Kidney glomerular epithelial cell (primary cell): ENCODE measurements at places on chromosomes 5 and 9.

DNA sequence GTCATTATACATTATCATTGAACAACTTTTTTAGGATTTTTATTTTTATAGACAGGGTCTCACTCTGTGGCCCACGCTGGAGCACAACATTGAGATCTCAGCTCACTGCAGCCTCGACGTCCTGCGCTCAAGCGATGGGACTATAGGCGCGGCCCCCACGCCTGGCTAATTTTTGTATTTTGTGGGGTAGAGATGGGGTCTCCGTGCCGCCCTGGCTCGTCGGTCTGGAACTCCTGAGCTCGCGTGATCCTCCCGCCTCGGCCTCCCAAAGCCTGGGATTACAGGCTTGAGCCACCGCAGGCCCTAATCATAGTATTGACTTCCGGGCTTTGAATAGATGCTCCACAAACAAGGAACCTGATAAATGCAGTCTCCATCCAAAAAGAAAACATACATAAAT lies 1.4 kb upstream of the EDF1 start:
- no peak for DNase-seq

DNA sequence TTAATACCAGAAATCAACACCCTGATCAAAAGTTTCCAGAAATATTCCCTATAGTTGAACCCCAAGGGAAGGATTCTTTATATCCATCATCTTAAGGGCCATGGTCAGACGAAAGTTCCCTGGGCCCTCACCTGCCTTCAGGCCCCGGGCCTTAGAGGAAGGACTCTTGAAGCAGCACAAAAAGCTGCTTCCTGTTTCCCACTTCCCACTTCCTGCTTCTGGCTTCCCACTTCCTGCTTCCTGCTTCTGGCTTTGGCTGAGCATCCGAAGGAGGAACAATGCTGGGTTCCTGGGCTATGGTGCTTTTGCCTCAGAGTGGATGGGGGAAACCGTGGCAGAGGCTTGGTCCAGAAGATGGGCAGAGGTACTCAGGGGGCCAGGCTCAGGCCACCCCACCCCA lies 25.8 kb upstream of the DAP start:
- DNase-seq: no peak

DNA sequence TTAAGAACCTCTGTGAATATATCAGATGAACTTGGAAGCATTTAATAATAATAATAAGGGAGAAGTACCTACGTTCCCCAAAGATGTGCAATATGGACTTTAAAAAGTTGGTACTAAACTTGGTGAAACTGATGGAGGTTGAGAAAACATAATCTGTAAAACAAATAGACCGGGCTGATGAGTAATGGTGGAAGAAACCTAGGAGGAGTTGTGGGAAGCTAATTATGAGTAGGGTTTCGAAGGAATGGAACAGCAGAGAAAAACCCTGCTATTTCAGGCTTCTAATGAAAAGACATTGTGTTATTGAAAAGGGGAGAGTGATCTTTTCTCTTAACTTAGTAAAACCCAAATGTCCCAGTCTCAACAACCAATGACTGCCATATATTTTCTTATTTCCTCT lies 229.3 kb downstream of the PCSK1 start:
- peak; percentile 11 for DNase-seq

- no peak for DNase-seq
Measured at GRCh38 chr5:7802855-7803254, 48.1 kb downstream of the CFAP90 start.

- peak; percentile 50 for DNase-seq
Measured at GRCh38 chr9:87678650-87679355, 47.1 kb upstream of the CTSL start.

- DNase-seq: no peak
Measured at GRCh38 chr5:502325-503079, 21.7 kb downstream of the SLC9A3 start.

- peak; percentile 11 for DNase-seq
Measured at GRCh38 chr9:123686131-123686828, 243.6 kb downstream of the DENND1A start.

DNA sequence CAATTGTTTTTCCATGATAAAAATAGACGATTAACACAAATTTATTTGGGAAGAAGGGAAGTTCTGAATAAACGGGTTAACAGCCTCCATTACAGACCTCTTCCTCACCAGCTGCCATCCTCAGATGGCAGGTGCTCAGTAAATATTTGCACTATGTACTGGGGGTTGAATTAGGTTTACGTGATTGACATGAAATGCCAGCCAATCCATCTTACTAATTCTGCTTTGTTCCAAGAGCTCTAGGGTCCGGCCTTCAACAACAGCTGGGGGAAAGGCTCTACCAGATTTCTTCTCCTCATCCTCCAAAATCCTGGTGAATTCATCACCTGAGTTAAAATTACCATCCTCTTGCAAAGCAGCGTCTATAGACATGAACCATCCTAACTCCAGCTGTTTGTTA lies 104.6 kb downstream of the MTX3 start:
- no peak for DNase-seq

GRCh38 chr9:114390952-114391351 lies 3.2 kb upstream of the AKNA start:
- no peak for DNase-seq

GRCh38 chr5:88660947-88661805 lies 221.8 kb downstream of the MEF2C start:
- peak; percentile 47 for DNase-seq

- no peak for DNase-seq
Measured at GRCh38 chr5:139759219-139759721, 36.3 kb upstream of the PSD2 start.

GRCh38 chr5:112649882-112650281 lies 87.8 kb upstream of the APC start:
- no peak for DNase-seq

- DNase-seq: no peak
Measured at GRCh38 chr5:115424446-115424845, 120.1 kb downstream of the FEM1C start.

DNA sequence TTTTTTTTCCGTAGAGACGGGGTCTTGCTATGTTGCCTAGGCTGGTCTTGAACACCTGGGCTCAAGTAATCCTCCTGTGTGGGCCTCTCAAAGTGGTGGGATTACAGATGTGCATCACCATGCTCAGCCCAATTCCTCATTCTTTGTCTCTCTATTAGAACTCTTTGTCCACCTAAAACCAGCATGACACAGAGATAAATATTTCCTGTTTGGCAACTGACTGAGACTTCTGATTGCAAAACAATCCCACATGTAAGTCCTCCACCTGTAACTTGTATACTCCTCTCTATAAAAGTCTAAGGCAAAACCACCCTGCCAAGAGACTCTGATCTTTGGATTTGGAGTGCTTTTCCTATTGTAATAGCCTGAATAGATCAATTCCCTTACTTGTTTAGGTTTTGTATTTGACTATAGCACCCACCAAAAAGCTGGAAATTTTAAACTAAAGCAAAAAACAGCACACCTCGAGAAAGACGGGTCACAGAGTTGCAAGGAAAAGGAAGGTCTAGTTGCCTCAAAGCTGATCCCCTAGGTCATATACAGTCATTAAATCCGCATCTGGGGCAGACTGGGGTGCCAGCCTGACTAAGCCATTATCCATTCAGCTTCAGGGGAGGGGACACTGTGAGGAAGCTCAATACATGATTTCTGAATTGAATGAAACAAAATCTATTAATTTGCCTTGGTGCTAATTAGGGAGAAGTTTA lies 13.5 kb upstream of the KIF27 start:
- DNase-seq: no peak

GRCh38 chr5:75281716-75282465 lies 45.2 kb upstream of the ANKRD31 start:
- DNase-seq: peak; percentile 41

- no peak for DNase-seq
Measured at GRCh38 chr9:128470560-128470959, 14.8 kb downstream of the ODF2 start.

- no peak for DNase-seq
Measured at GRCh38 chr9:131012396-131012917, 3.5 kb downstream of the LAMC3 start.

- DNase-seq: no peak
Measured at GRCh38 chr9:102405218-102405867, 589.8 kb upstream of the CYLC2 start.

GRCh38 chr9:114098936-114099668 lies at the start of gene KIF12:
KIF12 (minus strand) TSS chr9:114099292; CDS start chr9:114099276, 16 bp downstream.
- peak; percentile 94 for DNase-seq

DNA sequence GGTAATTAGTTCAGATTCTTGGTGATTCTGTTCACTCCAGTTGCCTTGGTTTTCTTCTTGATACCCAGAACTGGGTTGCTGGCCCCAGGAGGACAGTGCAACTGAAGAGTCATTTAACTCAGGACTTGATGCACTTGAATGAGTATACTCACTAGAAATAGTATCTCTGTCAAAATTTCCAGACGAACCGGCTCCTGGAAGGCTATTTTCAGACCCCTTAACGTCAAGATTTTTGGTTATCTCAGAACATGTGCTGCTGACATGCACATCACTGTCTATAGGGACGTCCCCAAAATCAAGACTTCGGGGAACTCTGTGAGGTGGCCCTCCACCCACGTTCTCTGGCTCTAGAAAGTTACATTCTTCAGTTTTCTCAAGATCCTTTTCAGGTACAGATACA lies 56.7 kb upstream of the PCA3 start:
- no peak for DNase-seq

GRCh38 chr5:14107536-14107935 lies 35.6 kb upstream of the TRIO start:
- DNase-seq: no peak

DNA sequence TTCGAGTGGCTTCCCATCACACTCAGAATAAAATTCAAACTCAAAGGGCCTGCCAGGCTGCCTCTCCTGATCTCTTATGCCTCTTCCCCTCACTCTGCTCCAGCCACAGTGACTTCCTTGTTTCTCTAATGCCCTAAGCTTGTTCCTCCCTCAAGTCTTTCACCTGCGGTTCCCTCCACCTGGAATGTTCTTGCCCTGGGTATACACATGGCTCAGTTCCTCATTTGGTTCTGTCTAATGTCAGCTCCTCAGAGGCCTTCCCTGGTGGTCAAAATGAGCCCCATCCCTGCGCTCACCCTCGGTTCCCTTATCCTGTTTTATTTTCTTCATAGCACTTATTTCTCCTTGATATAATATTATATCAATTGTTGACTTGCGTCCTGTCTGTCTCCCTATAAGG lies 12.7 kb upstream of the CYSTM1 start:
- no peak for DNase-seq

- DNase-seq: no peak
Measured at GRCh38 chr5:96324708-96325107, 108.3 kb downstream of the PCSK1 start.
